ENCODE measurements at places on chromosomes 7 and 10.
A peak's percentile ranks its signal among the peaks of the same experiment; 100 is the strongest.

DNA sequence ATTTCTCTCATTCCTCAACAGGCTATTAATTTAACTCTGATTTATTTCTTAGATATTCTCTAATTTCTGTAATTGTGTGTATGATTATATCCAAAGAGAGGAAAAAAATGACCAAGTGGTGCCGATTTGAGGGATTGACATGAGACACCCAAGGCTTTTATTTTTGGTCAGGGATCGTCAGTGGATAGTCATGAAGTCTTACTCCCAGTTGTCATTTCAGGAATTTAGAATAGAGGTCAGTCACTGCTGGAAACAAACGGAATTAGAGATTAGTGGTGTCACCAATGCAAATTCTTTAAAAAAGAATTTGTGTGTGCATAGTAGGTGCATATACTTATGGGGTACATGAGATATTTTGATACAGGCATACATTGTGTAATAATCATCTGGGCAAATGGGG lies 26.8 kb upstream of the AGR3 start:
- H3K4me1 ChIP-seq = peaks cover 9% of the 10 kb centered on the region
- DNase-seq = no peak
- H3K4me3 ChIP-seq = no peak overlapping the region

- H3K4me1 ChIP-seq = no peaks in the 10 kb centered on the region
- no peak overlapping the region for H3K27ac ChIP-seq
- no peak overlapping the region for H3K4me3 ChIP-seq
- DNase-seq = no peak
- H3K36me3 ChIP-seq = no peaks in the 10 kb centered on the region
Measured at GRCh38 chr7:48130658-48131108, 40.6 kb upstream of the ABCA13 start.

- DNase-seq = no peak
- H3K4me3 ChIP-seq = no peak overlapping the region
- no peak overlapping the region for H3K27ac ChIP-seq
- peaks cover 11% of the 10 kb centered on the region for H3K4me1 ChIP-seq
- no peaks in the 10 kb centered on the region for H3K27me3 ChIP-seq
- H3K36me3 ChIP-seq = peaks cover 26% of the 10 kb centered on the region
Measured at GRCh38 chr10:68047554-68048327, 27.3 kb downstream of the HERC4 start.

DNA sequence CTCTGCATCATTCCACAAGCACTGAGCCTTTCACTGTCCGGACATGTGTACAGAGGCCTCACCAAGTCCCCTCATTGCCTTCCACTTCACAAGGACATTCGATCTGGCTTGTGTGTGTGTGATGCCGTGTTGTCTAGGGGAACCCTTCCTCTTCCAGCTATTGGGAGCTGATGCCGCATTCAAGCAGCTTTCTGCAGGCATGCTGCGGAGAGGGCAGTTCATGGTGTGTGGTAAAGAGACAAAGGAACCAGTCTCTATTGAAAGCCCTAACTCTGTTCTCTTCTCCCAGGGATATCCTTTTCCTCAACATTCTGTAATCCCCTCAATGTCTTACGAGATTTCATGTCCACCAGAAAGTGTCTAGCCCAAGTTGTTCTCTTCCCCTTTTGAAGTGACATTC lies 141.6 kb downstream of the ALOX5 start:
- no peaks in the 10 kb centered on the region for H3K27me3 ChIP-seq
- no peak overlapping the region for H3K4me3 ChIP-seq
- peaks cover 15% of the 10 kb centered on the region for H3K4me1 ChIP-seq
- DNase-seq = no peak
- no peak overlapping the region for H3K27ac ChIP-seq

- peaks cover 8% of the 10 kb centered on the region for H3K4me1 ChIP-seq
- H3K4me3 ChIP-seq = no peak overlapping the region
- no peak for DNase-seq
- no peaks in the 10 kb centered on the region for H3K36me3 ChIP-seq
- H3K27me3 ChIP-seq = no peaks in the 10 kb centered on the region
Measured at GRCh38 chr7:14403587-14403986, 414.1 kb upstream of the ETV1 start.

GRCh38 chr10:121065330-121065729 lies 214.2 kb downstream of the WDR11 start:
- DNase-seq = no peak
- H3K27ac ChIP-seq = no peak overlapping the region
- H3K4me1 ChIP-seq = peaks cover 20% of the 10 kb centered on the region
- no peaks in the 10 kb centered on the region for H3K36me3 ChIP-seq
- no peaks in the 10 kb centered on the region for H3K27me3 ChIP-seq

- no peaks in the 10 kb centered on the region for H3K36me3 ChIP-seq
- no peak overlapping the region for H3K27ac ChIP-seq
- no peak overlapping the region for H3K4me3 ChIP-seq
Measured at GRCh38 chr7:33578166-33578565, 327.2 kb upstream of the BMPER start.

GRCh38 chr7:33351709-33352108 lies 222.3 kb downstream of the BBS9 start:
- no peaks in the 10 kb centered on the region for H3K27me3 ChIP-seq
- no peak for DNase-seq

GRCh38 chr10:17586821-17587234 lies 30.3 kb downstream of the HACD1 start:
- no peaks in the 10 kb centered on the region for H3K27me3 ChIP-seq
- H3K4me1 ChIP-seq = no peaks in the 10 kb centered on the region
- DNase-seq = no peak
- no peak overlapping the region for H3K27ac ChIP-seq
- no peaks in the 10 kb centered on the region for H3K36me3 ChIP-seq

- peaks cover 12% of the 10 kb centered on the region for H3K36me3 ChIP-seq
- DNase-seq = no peak
Measured at GRCh38 chr10:78626471-78626870, 442.3 kb upstream of the ZMIZ1 start.

DNA sequence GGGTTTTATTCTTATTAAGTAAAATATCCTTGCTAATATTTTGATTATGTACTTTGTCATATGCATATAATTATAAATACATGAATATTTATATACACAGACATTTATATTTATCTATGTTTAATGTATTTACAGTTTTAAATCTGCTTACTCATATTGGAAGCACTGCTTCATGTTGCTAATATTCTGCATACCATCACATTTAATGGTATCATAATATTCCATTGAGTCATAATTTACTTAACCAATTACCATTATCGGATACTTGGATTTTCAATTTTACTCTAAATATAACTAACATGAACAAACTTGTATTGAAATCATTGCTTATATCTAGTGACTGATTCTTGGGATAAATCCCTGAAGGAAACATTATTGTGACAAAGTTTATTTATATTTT lies 155.2 kb downstream of the MBL2 start:
- no peak overlapping the region for H3K27ac ChIP-seq
- H3K27me3 ChIP-seq = no peaks in the 10 kb centered on the region
- H3K4me1 ChIP-seq = no peaks in the 10 kb centered on the region
- no peak for DNase-seq

GRCh38 chr10:77946084-77946483 lies 19.5 kb upstream of the DLG5 start:
- DNase-seq = peak; percentile 62
- no peak overlapping the region for H3K27ac ChIP-seq
- H3K36me3 ChIP-seq = peaks cover 6% of the 10 kb centered on the region
- peaks cover 46% of the 10 kb centered on the region for H3K4me1 ChIP-seq
- H3K4me3 ChIP-seq = no peak overlapping the region

DNA sequence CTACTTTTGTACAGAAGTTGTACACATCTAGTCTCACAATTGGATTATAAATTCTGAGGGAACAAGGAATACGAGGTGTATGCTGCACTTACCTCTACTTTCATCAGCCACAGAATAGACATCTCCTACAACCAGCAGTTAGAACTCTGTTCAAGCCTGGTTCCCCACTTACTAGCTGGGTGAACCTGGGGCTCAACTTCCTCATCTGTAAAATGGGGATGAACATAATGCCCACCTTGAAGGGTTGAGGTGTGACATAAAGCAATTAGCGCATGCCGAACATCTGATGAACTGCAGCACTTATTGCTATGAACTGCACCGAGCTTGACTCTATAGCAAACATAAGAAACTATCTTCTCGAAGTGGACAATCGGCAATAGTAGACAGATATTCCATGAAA lies 25.3 kb downstream of the XPNPEP1 start:
- no peak overlapping the region for H3K4me3 ChIP-seq
- no peak for DNase-seq
- peaks cover 62% of the 10 kb centered on the region for H3K4me1 ChIP-seq
- H3K27ac ChIP-seq = peak overlapping the region; percentile 78
- H3K36me3 ChIP-seq = peaks cover 47% of the 10 kb centered on the region

- peak; percentile 2 for DNase-seq
- H3K27me3 ChIP-seq = peaks cover 28% of the 10 kb centered on the region
- no peak overlapping the region for H3K4me3 ChIP-seq
Measured at GRCh38 chr7:11858026-11858425, 26.0 kb upstream of the THSD7A start.

- no peaks in the 10 kb centered on the region for H3K27me3 ChIP-seq
- H3K36me3 ChIP-seq = no peaks in the 10 kb centered on the region
- H3K4me1 ChIP-seq = peaks cover 20% of the 10 kb centered on the region
Measured at GRCh38 chr7:134504660-134505164, 22.7 kb upstream of the AKR1B10 start.

DNA sequence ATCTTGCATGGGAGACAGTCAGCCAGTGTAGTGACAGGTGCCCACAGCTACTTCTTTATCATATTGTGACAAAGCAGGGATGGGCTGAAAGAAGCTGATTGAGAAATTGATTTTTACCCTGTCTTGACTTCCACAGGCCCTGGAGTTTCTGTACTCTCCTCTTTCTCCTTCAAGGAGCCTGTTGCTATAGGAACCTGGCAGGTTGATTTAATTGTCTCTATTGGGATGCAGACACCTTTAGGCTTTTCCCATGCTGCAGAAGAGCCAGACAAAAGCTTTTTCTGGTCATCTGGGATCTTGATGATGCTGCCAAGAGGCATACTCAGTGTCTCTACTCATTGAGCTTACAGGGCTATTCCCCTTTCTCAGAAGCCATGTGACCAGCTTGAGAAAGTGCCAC lies 754.8 kb downstream of the KCNMA1 start:
- no peak overlapping the region for H3K27ac ChIP-seq
- H3K4me3 ChIP-seq = no peak overlapping the region
- no peak for DNase-seq
- no peaks in the 10 kb centered on the region for H3K27me3 ChIP-seq
- no peaks in the 10 kb centered on the region for H3K4me1 ChIP-seq
- H3K36me3 ChIP-seq = no peaks in the 10 kb centered on the region

DNA sequence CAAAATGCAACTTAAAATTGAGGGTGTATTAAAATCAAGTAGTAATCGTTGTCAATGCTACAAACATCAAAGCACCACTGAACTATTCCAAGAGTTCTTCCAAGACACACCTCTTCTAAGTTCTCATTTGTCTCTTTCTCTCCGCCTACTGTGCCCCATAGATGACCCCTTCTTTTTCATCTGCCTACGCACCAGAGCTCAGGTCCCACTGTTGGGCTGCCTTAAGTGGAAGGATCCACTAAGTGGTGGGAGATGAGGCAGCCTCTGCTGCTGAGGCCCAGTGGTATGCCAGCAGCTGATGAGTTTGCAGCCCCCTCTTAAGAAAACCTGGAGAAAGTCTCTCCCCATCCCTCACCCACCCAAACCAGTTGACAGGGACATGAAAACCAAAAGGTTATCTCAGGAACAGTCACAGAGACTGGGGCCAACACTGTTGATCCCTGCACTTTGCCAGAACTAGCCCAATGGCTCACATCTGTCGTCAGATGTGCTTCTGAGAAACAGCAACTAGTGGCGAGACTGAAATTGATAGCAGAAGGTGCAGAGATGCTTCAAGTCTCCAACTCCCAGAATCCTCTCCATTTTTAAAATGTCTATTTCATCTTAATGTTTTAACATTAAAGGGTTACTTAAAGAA lies 88.4 kb downstream of the CHCHD3 start:
- no peak overlapping the region for H3K27ac ChIP-seq
- no peak overlapping the region for H3K4me3 ChIP-seq
- H3K4me1 ChIP-seq = no peaks in the 10 kb centered on the region
- H3K27me3 ChIP-seq = no peaks in the 10 kb centered on the region

GRCh38 chr7:36986948-36987724 lies 262.8 kb upstream of the AOAH start:
- H3K4me1 ChIP-seq = no peaks in the 10 kb centered on the region
- DNase-seq = peak; percentile 62
- no peak overlapping the region for H3K4me3 ChIP-seq
- H3K27me3 ChIP-seq = peaks cover 73% of the 10 kb centered on the region
- H3K27ac ChIP-seq = no peak overlapping the region

DNA sequence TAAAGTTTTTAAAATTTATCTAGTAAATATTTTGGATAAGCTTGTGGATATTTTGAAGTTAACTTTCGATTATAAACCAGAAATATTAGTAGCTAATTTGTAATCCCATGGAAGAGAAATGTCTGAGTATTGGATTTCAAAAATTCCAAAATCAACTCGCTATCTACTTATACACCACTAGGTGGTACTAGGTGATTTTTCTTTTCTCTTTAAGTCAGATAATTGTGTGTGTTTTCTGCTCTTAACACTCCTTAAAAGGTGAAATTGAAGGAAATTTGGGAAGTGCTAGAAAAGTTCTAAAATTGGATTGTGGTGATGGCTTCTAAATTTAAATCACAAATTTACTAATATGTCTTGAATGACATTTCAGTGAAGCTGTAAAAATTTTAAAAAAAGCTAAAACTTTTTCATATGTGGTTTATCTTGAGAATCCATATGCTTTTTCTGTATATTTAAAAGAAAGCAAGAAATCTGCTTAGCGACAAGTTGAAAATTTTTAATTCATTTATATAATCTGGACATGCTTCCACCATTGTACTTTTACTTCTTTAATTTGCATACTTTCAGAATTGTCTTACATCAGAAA lies 90.2 kb downstream of the IPMK start:
- H3K27me3 ChIP-seq = peaks cover 7% of the 10 kb centered on the region
- no peak overlapping the region for H3K4me3 ChIP-seq
- no peak overlapping the region for H3K27ac ChIP-seq
- peak; percentile 38 for DNase-seq
- peaks cover 5% of the 10 kb centered on the region for H3K36me3 ChIP-seq

GRCh38 chr7:97357459-97357858 lies 240.0 kb downstream of the SDHAF3 start:
- no peak overlapping the region for H3K4me3 ChIP-seq
- H3K27me3 ChIP-seq = peaks cover 30% of the 10 kb centered on the region
- no peaks in the 10 kb centered on the region for H3K36me3 ChIP-seq
- no peak overlapping the region for H3K27ac ChIP-seq

Measured in MCF 10A (cell line).